Stomach (tissue), 19 donors: ENCODE measurements at places on chromosomes 11 and 22. TPM values are rescaled to one million over a fixed set of nuclear protein-coding genes. Genes with fewer than 3 reads are reported as not detected.

- no peak for DNase-seq
These were observed 43.4 kb upstream of the MICAL2 start for GRCh38 chr11:12066799-12067508.

DNA sequence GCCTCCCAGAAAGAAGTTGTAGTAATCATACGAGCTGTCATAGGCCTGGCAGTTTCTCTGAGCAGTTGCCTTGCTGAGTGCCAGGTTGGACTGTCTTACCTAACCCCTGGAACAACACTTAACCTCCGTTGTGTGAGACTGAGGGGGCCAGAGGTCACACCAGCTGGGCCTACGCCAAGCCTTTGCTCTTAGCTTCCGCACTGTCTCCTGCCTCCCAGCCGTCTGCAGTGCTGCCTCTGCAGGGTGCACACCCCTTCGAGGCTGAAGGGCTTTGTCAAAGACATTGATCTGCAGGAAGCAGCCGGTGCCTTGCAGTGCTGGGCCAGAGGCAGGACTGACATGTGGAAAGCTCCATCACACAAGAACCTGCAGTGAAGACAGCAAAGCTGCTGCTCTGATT lies 16.7 kb downstream of the TAB1 start:
- DNase-seq, result no peak

GRCh38 chr11:117932426-117932825 lies 3.2 kb upstream of the TMPRSS13 start:
- no peak for DNase-seq

- peak; percentile 91 for DNase-seq
These were observed 79.4 kb upstream of the PPARA start for GRCh38 chr22:46070803-46071450.

GRCh38 chr11:24422376-24422775 lies 74.5 kb upstream of the LUZP2 start:
- DNase-seq, result no peak

- no peak for DNase-seq
These were observed 31.9 kb upstream of the APOL5 start for GRCh38 chr22:35685731-35686130.

GRCh38 chr11:44467931-44468330 lies 97.5 kb upstream of the CD82 start:
- no peak for DNase-seq

Gene LGALS12
- 0.44 TPM for polyA plus RNA-seq

Gene FIBIN
- polyA plus RNA-seq, result 3.9 TPM

Gene OR51E1
- 0.25 TPM for polyA plus RNA-seq

Gene LRRC74B
- not detected for polyA plus RNA-seq
